ENCODE measurements at places on chromosomes 2 and 18. TPM values are rescaled to one million over a fixed set of nuclear protein-coding genes. Genes with fewer than 3 reads are reported as not detected.

The KCNK3 gene
- total RNA-seq = 0.81 TPM

The AQP4 gene
- not detected for total RNA-seq

The TMEM163 gene
- not detected for total RNA-seq

The KLHL29 gene
- 5.2 TPM for total RNA-seq

The ABCG8 gene
- not detected for total RNA-seq

The EFEMP1 gene
- total RNA-seq = 28.4 TPM

The CDK5R2 gene
- total RNA-seq = 5.3 TPM

The TMEM247 gene
- total RNA-seq = not detected

The FRZB gene
- 0.07 TPM for total RNA-seq

The FER1L5 gene
- total RNA-seq = not detected

The DCDC2C gene
- not detected for total RNA-seq

The DNAH7 gene
- total RNA-seq = 1.4 TPM

The MAP4K4 gene
- total RNA-seq = 120 TPM

The SKA1 gene
- total RNA-seq = 11.7 TPM

The DSEL gene
- total RNA-seq = 0.39 TPM
